ENCODE measurements at places on chromosomes 2 and 18.

- no peak for DNase-seq
Observed at GRCh38 chr2:141105763-141106162, 1025.1 kb downstream of the LRP1B start.

GRCh38 chr18:49189772-49190171, 239.0 kb upstream of the SMAD7 start:
- DNase-seq, result no peak

DNA sequence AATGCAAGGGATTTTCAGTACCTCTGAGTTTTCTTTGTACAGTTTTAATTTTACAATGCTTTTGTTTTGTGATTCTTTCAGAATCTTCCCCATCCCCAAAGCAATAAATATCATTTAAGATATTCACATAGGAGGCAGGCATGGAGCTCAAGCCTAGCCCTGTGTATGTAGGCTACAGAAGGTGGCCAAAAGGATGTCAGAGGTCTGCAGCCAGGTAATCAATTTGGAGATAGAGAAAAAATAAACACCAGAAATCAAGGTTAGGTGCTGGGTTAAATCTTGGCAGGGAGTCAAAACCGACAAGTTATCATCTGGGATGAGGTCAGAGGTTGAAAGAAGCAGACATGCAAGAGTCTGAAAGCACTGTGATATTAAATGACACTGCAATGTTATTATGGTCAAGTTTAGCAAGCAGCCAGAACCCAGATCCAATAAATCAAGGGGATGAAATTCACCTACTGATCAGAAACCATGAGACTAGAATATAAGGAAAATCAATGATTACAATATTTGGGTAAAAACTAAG, 45.1 kb upstream of the LRP1B start:
- no peak for DNase-seq

GRCh38 chr2:9258501-9258900, 51.9 kb downstream of the ASAP2 start:
- DNase-seq, result no peak

GRCh38 chr2:240798327-240798905, 21.6 kb downstream of the KIF1A start:
- no peak for DNase-seq

- DNase-seq, result no peak
Observed at GRCh38 chr18:60295674-60296073, 76.9 kb downstream of the MC4R start.

GRCh38 chr2:240602266-240603050, 15.9 kb downstream of the CAPN10 start:
- no peak for DNase-seq

- DNase-seq, result no peak
Observed at GRCh38 chr2:229802785-229803184, 88.4 kb upstream of the DNER start.

DNA sequence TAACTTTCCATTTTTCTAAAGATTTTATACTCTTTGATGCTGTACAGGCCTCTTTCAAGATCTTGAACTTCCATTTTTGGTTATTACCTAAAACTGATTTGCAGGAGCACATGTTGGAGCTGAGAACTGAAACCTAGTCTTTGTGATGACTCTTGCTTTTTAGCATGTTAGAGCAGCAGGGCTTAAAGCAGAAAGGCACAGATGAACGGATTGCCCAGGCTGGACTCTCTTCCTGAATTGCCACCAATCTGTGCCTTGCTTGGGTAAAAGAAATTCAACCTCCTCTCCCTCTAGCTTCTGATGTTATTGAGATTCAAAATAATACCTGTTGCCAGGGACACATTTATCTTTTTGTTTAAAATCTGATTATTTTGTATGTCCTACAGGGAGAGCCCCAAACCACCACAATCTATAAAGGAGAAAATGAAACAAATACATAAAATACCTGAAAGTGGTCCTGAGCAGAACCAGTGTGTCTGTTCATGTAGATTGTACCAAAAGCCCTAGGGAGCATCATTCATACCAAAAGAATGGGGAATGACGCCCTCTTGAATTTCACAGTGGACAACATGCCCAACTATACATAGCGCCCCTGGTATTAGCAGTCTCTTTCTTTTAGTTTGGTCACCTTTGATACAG, 277.0 kb upstream of the MAP2 start:
- no peak for DNase-seq

- DNase-seq, result no peak
Observed at GRCh38 chr18:43013486-43013885, 102.0 kb downstream of the RIT2 start.

DNA sequence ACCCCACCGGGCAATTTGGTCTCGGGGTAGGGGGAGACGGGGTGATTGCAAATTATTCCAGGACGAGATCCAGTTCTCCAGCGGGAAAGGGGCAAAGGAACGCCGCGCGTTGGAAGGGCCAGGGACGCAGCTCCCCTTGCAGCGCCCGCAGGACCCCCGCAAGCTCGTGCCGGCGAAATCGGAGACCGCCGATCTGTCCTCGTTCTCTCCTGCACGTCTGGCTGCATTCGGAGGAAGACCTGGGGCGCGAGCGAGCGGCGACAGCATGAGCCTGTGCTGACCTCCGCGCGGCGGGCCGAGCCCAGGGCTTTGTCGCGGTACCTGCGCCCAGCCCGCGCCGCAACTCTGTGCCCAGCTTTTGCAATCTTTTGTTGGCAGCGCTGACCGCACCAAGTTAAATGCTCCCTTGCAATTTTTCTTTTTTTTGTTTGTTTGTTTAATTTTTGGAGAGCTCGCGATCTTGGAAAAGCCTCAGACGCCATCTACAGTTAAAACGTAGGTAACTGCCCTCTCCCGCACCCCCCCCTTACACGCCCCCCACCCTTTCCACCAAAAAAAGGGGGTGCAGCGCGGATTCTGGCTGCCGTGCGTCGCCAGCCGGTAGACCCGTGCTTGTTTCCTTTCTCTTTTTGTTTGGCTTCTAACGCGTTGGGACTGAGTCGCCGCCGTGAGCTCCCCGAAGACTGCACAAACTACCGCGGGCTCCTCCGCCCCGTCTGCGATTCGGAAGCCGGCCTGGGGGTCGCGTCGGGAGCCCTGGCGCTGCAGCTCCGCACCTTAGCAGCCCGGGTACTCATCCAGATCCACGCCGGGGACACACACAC, 667 bp downstream of the TRIB2 start:
- no peak for DNase-seq

DNA sequence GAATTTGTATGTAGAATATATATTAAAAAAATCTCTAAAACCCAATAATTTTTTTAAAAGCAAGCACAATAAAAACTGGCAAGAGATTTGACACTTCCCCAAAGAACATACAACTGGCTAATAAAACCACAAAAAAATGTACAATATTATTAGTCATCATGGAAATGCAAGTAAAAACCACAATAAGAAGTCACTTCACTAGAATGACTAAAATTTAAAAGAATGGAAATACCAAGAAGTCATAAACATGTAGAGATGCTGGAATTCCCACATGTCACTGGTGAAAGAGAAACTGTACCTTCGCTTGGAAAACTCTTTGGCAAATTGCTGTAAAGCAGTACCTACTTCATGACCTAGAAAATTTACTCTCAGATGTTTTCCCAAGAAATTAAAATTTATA, 43.4 kb upstream of the KYNU start:
- DNase-seq, result no peak

DNA sequence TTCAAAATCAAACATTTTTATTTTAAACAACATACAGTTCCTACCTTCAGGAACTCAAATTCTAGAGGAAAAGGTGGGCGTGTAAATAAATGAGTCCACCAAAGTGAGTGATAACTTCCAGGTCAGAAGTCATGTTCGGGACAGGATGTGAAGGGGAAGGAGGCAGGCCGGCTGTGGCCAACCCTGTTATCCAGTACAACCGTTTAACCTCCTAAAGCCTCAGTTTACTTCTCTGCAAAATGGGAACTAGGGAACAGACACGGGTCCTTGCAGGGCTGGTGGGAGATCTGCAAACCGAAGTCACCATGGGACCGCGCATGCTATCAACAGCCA, 373 bp downstream of the EIPR1 start:
- DNase-seq, result no peak

GRCh38 chr18:62109676-62110075, 77.2 kb downstream of the PIGN start:
- no peak for DNase-seq

DNA sequence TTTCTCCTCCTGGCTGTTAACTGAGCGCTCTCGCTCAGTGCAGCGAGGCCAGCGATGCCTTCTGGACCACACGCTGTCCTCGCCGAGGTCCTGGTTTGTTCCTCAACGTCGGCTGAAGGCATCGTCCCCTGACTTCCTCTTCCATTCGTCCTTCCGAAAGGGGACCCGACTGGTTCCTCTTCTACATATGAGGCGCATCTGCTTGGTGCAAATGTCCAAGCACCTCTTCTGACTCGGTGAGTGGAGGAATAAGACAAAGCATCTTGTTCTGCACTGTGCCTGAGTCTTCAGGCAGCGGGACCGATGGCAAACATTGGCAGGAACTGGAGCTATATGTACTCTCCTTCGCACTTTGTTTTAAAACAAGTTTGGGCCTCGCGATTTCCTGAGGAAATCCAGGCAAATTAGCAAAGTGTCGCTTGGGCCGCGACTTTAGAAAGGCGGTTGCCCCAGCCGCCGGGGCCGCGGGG, 621 bp upstream of the KCNS3 start:
- DNase-seq, result peak; percentile 12

- DNase-seq, result no peak
Observed at GRCh38 chr2:164060031-164060430, 324.2 kb upstream of the FIGN start.

DNA sequence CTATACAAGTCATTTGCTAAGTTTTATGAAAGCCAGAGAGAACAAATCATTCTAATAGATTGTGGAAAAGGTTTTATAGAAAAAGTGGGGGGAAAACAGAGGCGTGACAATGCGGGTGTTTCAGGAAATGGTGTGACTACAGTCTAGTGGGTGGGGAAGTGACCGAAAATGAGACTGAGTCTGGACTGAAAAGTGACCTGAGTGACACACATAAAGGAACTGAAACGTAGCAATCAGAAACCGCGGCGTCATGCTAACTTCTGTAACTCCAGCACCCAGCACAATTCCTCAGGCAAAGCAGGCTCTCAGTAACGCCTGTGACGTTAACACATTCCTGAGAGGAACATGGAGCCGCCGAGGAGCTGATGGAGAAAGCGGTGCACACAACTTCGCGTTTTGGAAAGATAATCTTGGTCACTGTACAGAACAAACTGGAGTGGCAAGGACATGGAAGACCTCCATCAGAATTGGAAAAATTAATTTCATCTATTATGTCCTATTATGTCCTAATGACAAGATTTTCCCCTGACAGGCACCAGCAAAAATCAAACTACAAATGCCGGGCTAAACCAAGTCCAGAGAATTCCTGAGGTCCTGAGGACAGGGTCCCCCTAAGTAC, 1.4 kb upstream of the CD226 start:
- DNase-seq, result no peak

- no peak for DNase-seq
Observed at GRCh38 chr2:135052997-135053474, 944 bp downstream of the RAB3GAP1 start.

DNA sequence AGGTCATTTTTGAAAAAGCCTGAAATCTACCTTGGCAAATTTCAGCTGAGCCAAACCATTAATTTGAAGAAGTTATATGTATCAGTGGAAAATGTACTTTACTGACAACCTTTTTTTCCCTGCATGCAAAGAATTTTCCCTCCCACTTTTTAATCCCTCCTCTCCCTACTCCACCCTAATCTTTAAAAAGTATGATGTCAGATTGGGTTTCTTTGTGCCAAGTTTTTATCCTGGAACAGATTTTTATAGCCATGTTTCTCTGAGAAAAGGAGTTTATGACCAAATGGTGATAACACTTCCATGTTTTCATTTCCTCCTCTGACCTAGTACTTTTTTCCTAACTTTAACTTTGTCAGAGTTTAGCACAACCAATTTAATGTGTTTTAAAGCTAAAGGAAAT, 250.3 kb upstream of the FOSL2 start:
- DNase-seq, result no peak

- DNase-seq, result no peak
Observed at GRCh38 chr2:84906108-84906899, 848 bp downstream of the TMSB10 start.

DNA sequence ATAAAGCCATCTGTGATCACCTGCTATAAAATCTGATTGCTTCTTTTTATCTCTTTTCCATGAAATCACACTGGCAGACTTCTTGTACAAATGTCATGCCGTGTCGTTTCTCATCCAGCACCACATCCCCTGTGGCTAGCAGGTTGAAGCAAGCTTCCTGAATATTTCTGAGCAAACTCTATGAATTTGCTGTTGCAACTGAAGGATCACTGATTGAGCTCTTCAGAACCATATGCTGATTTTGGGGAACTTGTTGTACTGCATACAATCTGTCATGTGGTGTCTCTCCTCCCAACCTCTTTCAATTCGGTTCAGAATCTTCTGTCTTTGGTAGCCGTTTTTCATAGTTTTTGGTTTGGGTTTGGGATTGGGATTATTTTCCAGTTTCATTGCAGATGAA, 57.7 kb upstream of the RBMS1 start:
- no peak for DNase-seq

DNA sequence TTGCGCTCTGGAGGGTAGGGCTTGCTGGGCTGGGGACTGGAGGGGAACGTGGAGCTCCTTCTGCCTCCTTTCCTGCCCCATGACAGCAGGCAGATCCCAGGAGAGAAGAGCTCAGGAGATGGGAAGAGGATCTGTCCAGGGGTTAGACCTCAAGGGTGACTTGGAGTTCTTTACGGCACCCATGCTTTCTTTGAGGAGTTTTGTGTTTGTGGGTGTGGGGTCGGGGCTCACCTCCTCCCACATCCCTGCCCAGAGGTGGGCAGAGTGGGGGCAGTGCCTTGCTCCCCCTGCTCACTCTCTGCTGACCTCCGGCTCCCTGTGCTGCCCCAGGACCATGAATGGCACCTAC, 4.3 kb downstream of the GPR35 start:
- DNase-seq, result no peak

- DNase-seq, result no peak
Observed at GRCh38 chr18:46448347-46448746, 208.7 kb downstream of the LOXHD1 start.

- no peak for DNase-seq
Observed at GRCh38 chr2:105454801-105455485, 56.1 kb upstream of the FHL2 start.

DNA sequence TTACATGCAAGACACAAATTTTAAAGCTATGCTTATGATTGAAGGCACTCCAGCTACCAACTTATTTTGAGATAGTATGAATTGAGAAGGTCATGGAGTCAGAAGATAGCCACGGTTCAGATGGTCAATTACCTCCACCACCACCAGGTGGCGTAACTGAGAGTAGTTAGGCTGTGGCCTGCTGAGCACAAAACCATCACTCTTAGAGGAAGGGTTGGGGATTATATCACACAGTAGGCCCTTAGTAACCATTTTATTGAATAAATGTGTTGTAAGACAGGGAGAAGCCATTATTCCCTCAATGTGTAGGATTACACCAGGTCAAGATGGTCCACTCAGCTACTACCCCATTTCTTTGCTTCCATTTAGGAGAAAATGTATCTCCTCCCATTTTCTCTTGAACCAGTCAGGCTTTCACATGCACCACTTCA, 18.8 kb downstream of the KLHL41 start:
- DNase-seq, result peak; percentile 11

- no peak for DNase-seq
Observed at GRCh38 chr2:69604836-69605235, 38.7 kb downstream of the AAK1 start.

All from GM18507 (cell line).